Hypothalamus (tissue), 51 donors: ENCODE measurements at places on chromosomes 3 and 15.

- no peak for DNase-seq
These were observed 15.4 kb downstream of the CHRD start for GRCh38 chr3:184395320-184395660.

DNA sequence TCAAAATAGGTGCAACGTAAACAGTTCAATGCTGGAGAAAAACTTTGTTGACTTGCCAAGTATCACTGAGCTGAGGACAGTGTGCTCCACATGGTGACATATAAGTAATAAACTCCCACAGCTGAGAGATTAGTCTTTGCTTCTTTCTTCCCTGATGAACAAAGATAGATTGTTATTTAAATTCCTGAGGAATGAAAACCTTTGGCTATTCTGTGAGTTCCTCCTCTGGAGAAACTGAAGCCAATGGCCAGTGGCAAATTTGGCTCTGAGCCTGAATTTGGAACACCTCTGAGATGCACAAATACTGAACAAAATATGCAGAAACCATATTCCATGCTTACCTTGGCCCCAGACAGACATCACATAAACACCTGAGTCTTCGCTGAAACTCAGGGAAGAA is 63.3 kb downstream of the RPL22L1 start:
- no peak for DNase-seq

DNA sequence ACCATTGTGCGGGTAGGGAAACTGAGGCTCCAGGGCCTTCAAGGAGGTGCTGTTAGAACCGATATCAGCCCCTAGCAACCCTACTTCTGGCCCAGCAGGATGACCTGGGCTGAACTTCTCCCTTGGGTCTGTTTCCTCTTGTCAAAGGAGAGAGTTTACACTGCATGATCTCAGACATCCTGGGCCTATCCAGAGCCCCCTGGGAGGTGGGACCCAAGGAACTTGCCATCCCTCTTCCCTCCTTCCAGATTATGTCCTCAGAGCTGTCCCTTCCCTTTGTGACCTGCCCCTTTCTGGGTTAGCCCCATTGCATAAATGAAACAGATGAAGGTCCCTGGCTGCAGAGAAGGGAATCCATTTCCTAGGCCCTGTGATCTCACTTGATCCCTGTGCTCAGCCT is 12.3 kb upstream of the DNAH1 start:
- no peak for DNase-seq

DNA sequence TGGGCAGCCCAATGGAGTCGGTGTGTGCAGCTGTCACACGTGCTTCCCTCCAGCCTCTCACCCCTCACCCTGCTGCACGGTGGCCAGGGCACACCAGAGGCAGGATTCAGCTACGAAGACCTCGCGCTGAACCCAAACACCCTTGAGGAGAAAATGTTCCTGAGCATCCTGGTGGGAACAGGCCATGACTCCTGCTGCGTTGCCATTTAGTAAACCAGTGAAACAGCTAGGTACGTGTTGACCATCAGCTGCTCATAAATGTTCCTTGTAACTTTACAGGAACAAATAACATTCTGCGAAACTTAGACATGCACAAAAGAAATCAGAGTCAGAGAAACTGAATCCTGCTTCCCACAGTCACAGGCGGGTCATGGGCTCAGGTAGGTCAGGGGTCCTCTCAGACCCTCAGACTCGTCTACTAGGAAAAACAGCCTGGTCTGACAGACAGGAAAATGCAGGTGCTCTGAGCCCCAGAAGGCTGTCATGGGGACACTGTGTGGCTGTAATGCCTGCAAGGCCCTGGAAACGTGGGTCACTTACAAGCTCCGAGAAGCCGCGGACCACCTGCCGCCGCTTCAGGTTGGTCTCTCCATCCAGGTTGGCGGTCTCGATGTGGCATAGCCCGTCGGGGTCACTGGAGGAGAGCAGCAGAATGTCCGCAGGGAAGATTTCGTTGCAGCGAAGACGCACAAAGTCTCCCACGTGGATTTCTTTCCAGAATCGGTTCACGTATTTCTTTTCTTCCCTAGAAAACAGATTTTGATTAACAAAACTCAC is 82.5 kb downstream of the ATP10A start:
- DNase-seq, result no peak

DNA sequence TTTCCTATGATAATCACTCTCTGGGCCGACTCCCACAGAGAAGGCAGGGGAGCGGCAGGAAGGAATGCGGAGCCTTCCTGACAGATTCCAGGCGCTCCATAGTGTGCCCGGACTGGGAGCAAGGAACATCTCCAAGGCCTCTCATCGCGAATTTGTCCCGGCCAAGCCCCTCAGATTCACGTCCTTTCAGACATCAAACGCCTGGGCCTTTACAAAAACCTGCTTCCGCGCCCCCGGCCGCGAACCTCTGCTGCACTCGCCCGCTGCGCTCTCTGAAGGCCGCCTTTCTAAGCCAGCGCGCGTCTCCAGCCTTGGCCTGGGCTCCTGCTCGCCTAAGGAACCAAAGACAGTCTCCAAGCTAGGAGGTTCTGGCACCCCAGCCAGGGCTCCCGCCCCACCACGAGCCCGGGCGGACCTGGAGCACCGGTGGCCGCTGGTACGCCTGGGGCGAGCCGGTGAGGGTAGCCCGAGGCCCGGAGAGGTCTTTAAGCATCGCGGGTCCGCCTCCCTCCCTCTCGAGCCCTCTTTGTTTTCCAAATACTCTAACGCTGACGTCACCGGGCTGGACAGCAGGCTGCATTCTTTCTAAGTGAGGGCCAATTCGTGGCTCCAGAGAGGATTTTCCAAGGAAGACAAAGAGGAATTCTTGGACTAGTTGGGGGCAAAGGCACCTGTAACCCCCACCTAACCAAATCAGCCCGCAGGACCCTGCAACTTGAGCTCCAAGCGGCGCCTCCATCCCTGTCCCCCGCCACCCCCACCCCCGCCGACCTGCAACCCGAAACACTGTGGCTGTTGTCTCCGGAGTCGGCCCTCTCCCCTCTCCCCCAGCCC is 759 bp downstream of the AMOTL2 start:
- DNase-seq, result peak; percentile 61

DNA sequence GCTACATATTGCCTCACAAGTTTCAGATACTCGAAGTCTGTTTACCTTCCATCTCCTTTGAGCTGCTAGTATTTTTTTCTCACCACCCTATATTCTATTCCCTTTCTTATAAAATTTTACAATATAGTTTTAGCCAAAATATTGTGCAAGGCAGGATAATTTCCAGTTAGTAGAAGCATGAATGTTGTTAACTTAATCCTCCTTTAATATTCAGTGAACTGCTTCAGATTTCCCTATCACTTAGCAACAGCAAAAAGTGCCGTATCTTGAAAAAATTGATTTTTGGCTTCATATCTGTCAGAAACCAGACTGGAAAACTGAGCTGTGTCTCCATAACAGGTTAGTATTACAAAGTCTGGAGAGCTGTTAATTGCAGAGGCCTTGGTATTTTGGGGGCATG is 24.0 kb downstream of the PLSCR4 start:
- DNase-seq, result no peak

DNA sequence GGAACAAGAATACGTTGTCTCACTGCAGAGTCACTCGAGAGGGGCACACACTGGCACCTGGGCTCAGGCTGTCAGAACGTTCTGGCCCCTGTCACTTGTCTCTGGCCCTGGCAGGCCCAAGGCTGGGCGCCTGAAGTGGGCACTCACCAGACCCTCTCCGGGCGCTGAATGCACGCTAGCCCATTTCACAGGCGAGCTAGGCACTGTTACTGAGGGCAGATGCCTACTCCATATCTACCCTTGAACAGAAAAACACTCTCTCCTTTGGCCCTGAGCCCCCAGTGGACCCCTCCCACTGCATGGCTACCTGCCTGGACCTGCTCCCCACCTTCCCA is 42.3 kb upstream of the IQSEC1 start:
- no peak for DNase-seq
